ENCODE measurements at places on chromosomes 12 and 14.
A peak's percentile ranks its signal among the peaks of the same experiment; 100 is the strongest.

DNA sequence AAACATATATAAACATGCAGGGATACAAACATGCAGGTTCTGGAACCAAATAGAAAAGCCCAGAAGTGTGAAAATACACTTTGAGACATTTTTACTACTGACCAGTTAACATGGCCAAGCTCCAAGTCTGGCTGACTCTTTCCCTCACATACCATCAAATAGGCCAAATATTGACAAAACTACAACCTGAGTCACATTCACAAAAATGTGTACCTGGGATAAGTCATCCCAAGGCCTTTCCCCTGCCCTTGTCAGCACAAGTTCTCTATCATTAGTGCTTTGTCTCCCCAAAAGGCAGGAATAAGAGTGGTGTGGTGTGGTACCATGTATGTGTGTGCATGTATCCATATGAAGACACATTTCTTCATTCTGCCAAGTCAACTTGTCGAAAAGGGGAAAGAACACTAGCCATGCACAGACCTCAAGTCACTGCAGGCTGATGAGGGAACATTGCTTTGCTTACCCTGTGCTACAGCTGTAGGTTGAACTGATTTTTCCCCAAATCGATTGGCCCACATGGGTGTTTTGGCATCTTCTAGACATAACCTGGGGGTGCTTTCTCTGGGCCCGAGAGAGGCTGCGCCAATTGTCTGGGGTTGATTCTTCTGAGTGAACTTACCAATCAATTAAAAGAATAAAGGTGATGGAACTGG is 14.9 kb downstream of the HOXC4 start:
- no peak for DNase-seq

DNA sequence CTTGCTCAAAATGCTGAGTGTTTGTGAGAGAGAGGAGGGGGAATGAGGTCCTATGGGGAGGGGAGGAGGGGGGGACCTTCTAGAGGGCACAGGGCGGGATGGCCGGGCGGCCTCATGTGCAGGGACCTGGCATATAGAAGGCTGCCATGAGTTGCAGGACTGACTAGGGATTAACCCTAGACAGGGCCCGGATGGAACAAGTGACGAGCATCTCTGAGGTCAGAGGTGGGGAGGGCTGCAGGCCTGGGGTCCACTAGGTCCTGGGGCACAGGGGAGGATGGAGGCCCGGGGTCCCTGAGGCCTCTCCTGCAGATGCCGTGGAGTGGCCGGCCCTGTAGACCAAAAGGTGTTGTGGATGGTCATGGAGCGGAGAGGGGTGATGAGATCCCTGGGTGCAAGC is 104.0 kb upstream of the EIF5 start:
- DNase-seq = no peak

- DNase-seq = no peak
Measured at GRCh38 chr14:75018694-75019093, 16.0 kb downstream of the EIF2B2 start.

DNA sequence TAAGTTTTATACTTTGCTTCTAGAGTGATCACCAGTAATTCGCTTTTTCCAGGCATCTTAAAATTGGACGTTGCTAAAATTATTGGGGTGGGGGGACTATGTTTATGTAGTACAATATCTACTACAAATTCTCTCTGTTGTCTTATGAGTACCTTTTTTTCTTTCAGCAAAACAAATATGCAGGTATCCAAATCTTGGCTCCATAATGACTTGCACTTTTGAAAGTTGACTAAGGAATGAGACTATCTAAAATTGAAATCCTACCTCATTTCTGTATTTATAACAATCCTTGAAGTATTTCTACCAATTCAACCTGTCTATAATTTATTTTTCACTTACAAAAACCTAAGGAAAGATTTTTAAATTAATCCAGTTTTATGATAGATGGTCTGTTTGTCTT is 2.4 kb downstream of the DYNC1H1 start:
- DNase-seq = no peak

DNA sequence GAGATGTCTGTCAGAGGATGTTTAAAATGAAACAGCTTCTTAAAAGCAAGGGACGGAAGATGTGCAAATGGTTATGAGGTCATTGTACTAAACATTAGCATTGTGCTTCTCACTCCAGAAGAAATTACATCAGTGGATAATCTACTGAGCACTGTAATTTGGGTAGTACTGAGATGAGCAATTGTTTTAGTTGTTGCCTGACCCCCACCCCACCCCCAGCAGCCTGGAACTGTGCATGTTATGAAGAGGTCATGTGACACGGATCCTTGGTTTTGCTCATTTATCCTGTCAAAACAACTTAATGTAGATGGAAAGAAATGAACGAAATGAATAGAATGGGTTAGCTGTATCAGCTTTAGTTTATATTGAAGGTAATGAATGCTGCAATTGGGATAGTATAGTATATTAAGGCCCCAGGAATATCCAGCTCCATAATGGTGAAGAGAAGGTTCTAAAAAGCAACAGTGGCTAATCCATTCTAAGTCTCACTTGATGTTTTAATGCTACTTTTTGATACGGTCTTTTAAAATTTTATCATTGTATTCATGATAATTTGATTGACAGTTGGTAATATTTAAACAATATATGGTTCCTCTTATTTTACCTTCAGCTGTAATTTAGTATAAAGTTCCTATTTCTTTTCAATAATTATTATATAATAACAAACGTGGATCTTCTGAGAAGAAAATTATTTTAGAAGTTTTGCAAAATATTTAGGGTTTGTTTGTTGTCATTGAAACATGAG is 58.5 kb downstream of the WNK1 start:
- DNase-seq = no peak

DNA sequence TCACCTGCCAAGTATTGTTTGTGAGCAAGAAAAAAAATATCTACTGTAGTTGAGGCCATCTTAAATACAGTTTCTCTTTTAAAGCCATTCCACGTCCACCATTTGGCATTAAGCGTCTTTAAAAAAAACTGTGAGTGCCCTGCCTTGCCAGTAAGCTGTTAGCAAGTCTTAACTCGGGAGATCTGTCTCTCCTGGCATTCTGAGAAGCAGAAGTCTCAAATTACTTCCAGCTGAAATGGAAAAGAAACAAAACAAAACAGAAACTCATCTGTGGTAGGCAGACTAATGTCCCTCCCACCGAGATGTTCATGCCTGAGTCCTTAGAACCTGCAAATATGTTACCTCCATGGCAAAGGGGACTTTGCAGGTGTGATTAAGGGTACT is 126.2 kb downstream of the CRADD start:
- no peak for DNase-seq

DNA sequence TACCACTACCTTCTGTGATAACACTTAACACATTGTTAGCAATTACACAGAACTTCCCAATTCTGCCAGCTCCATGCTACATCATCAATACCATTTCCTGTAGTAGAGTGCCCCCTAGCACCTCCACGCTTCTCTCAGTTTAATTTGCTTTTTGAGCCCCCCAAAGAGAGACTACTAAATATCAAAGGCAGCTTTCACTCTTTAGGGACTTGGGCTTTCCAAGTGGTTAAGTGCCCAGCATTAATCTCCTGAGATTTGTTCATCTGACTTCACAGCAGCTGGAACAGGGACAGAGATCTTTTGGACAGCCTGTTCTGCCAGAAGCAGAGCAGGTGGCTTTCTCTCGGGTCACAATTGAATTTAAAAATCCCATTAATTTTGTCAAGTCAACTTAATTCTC is 954.9 kb downstream of the DIO2 start:
- no peak for DNase-seq

- DNase-seq = peak; percentile 71
Measured at GRCh38 chr12:54385251-54385914, 850 bp upstream of the ZNF385A start.

- DNase-seq = no peak
Measured at GRCh38 chr12:104499668-104500332, 43.1 kb downstream of the CHST11 start.

DNA sequence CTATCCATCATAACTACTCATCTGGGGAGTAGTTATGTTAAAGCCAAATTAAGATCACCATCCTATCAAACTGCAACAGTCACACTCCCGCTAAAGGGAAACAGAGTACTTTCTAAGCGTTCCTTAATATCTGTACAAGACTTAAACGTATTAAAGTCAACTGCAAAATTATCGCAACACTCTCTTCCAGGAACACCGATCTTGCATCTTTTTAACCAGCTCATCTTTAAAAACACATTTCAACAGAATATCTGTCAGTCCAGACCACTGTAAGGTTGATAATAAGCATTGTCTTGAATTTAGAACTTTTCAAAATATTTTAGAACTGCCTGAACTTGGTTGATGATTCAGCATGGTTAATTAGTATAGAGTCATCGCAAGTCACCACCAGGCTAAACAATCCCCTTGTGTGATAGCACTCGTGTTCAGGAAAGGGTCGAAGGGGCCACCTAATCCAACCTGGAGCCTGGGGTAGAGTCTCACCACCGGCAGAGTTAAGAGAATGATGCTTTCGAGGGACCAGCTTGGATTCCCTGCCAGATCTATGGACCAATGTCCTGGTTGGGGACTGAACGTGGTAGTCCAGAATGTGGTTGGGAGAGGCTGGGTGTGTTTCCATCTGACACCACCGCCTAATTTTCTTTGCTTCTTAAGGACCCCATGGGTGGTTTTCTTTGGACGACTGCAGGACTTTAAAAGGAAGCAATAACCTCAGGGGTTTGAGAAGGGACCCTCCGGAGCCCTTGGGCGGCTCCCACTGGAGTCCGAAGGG is 890 bp downstream of the SPTLC2 start:
- no peak for DNase-seq

GRCh38 chr12:106145539-106146447 is 7.0 kb upstream of the NUAK1 start:
- peak; percentile 63 for DNase-seq

DNA sequence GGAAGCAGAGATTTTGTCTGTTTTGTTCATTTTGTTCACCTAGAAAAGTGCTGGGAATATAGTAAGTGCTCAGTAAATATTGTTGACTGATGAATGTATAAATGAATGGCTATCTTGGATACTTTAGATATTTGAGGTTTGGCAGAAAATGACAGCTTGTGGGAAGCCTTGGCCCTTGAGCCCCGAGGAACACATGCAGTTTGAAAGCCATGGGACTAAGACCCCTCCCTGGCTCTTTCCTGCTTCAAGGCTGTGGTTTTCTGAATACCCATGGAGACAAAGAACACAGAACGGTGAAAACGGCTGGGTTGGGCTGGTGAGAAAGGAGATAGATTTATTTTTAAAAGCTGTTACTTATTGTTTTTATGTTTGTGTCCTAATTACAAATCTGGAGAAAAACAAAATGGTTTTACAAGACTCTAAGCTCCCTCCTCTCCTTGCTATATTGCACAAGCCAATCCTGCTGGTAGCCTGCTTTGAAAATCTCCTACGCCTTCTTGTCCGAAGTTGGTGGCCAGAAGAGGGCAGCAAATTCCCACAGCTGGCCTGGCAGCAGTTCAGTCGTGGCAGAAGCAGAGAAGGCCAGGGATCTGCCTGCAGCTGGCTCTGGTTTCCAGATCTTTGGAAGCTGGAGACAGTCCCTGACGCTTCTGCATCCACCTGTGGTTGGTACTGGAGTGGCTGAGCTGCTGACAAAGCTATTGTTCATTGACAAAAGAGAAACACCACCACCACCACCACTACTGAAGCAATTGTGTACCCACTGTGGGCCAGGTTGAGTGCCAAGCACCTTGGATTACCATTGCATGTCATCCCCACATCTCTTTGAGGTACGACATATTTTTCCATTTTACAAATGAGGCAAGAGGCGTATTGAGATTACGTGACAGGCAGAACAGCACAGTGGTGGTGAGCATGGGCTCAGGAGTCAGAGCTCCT is 5.2 kb upstream of the KRT85 start:
- peak; percentile 85 for DNase-seq

GRCh38 chr12:23954332-23954731 is 4.9 kb upstream of the SOX5 start:
- no peak for DNase-seq

DNA sequence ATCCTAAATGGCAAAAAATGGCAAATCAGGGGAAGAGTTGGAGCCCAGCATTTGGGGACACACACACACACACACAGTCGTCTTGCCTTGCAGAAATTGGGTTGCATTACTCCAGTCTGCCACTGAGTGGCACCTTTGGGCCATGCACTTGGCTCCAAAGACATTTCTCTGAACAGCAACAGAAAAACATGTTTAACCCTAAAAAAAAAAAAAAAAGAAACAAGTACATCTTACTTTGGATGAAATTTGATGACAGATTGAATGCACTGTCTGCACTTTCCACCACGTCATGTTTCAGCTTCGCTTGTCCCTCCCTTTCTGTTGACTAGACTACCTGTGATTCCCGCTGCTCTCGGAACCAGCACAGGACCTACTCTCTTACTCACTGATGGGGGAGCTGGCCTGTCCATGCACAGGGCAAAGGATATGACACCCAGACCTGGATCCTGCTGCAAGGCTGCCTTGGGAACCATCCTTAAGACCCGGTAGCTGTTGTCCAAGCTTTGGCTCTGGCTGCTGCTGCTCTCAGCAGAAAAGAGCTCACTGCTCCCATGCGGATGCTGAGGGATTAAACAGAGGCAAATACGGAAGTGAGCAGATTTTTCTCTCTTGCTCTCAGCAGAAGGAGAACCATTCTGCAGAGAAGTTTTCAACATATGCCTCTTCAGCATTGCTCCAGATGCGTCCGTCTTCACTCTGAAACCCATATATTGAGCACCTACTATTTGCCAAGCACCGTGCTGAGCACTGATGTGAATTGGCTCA is 376.8 kb downstream of the DPF3 start:
- peak; percentile 82 for DNase-seq

- peak; percentile 59 for DNase-seq
Measured at GRCh38 chr12:54258201-54258681, 21.7 kb downstream of the CBX5 start.

DNA sequence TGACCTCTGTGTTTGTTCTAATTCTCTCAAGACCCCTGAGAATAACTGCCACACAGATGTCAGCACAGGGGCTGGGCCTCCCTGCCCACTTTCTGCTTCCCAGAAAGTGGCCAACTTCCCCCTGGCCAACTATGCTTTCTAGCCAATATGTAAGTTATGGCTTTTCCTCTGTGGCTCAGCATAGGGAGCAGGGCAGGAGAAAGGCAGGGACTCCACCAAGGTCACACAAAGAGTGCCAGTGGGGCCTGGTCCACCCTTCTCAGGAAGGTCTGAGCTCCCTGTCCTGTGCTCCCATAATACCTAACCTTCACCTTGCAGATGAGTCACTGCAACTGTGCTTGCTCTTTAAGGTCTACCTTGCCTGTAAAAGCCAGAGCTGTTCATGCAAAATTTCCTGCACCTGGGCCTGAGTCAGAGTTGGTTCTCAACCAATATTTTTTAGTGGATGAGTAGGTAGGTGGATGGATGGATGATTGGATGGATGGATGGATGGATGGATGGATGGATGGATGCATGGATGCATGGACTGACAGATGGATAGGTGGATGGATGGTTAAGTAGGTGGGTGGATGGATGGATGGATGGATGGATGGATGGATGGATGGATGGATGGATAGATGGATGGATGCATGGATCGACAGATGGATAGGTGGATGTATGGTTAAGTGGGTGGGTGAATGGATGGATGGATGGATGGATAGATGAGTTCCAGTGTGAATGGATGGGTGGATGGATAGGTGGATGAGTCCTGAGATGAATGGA is 64.2 kb downstream of the DIO3 start:
- no peak for DNase-seq

- peak; percentile 26 for DNase-seq
Measured at GRCh38 chr12:46358791-46359666, 13.5 kb downstream of the SLC38A2 start.
